CD4-positive, alpha-beta T cell treated with Interleukin-12 subunit alpha and Interleukin-12 subunit beta, for 1 hour (primary cell): ENCODE measurements at places on chromosomes 3 and 15.

- no peak for DNase-seq
Measured at GRCh38 chr3:127787071-127787490, 35.2 kb downstream of the MGLL start.

DNA sequence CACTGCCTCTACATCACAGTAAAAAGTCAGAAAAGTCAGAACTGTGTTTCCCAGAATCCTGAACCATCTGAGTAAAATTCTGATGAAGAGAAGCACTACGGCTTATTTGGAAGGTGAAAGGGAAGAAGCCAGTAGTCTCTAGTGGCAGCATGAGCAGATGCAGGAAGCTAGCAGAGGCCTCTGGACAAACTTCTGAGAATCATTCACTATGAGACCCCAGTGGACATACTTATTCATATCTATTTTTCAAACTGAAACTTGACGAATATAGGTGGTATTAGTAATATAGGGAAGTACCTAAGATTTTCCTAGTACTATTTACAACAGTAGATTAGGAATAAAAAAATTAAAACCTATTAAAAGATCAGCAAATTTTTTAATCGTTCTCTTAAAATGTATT is 272.8 kb upstream of the TTC14 start:
- no peak for DNase-seq

- DNase-seq, result no peak
Measured at GRCh38 chr3:171453180-171453886, 6.9 kb downstream of the TNIK start.

- no peak for DNase-seq
Measured at GRCh38 chr3:151329363-151329762, at the start of gene P2RY13. Gene P2RY13, minus strand, starts transcription at chr3:151329549. Its CDS starts 21 bp downstream, at chr3:151329528.

DNA sequence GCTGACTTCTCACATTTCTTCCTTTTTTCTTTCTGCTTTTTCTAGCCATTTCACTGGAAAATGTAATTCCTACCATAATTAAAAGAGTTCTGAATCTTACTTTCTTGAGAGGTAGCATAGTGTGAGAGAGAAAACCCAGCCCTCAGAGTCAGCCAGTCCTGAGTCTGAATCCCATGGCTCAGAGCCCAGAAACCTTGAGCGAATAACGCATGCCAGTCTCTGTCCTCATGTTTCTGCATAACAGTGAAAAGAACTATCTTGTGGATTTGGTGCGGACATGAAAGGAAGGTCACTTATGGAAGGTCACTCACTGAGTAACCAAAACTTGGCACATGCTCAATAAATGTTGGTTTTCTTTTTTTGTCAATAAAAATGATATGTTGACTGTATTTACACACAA is 29.3 kb upstream of the SLCO3A1 start:
- DNase-seq, result no peak
